Right lobe of liver (tissue), 6 donors: ENCODE measurements at places on chromosomes 6 and 20. TPM values are rescaled to one million over a fixed set of nuclear protein-coding genes. Genes with fewer than 3 reads are reported as not detected.

FHL5 gene
- total RNA-seq = 0.33 TPM

DNA sequence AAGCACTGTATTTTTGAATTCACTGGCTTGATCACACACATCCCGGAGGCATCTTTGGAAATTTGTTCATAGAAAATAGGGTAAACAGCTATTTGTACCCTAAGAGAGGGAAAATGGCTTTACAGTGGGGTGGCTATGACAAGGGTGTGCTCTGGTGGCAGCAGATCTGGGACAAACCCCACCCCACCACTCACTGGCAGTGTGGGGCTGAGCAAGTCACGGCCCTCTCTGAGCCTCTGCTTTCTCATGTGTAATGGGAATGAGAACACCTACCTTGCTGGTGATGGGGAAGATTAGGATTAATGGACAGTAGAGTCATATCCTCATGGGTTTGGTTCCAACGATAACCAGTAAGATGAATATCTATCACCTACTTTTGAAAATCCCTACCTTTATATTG, 78.0 kb downstream of the KCNB1 start:
- no peak for DNase-seq

GRCh38 chr6:167979436-167980139, 17.9 kb upstream of the KIF25 start:
- no peak for DNase-seq

DNA sequence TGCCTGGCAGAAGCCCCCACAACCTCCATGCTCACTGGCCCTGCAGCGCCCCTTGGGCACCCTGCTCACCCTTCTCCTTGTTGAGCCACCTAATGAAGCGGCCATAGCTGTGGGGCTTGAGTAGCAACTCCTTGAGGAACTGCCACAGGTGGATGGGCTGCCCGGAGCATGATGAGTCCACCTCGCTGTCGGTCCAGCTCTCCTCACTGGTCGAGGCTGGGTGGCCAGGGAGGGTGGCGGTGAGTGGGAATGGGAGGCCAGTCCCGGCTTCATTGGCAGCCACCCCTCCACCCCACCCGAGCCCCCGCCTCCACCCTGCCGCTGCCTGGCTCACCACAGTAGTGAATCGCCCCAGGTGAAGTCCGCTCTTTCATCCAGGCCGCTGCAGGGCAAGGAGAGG, 16.9 kb downstream of the SPDEF start:
- DNase-seq = no peak

- DNase-seq = no peak
Observed at GRCh38 chr6:26241033-26241895, 123.7 kb upstream of the BTN3A2 start.

- DNase-seq = no peak
Observed at GRCh38 chr6:30325873-30326525, 728 bp upstream of the TRIM39 start.

- DNase-seq = no peak
Observed at GRCh38 chr6:5726976-5727718, 279.6 kb downstream of the NRN1 start.

GRCh38 chr6:117918454-117918853, 11.4 kb downstream of the SLC35F1 start:
- DNase-seq = no peak

- DNase-seq = no peak
Observed at GRCh38 chr6:30508890-30509736, 19.8 kb downstream of the HLA-E start.

DNA sequence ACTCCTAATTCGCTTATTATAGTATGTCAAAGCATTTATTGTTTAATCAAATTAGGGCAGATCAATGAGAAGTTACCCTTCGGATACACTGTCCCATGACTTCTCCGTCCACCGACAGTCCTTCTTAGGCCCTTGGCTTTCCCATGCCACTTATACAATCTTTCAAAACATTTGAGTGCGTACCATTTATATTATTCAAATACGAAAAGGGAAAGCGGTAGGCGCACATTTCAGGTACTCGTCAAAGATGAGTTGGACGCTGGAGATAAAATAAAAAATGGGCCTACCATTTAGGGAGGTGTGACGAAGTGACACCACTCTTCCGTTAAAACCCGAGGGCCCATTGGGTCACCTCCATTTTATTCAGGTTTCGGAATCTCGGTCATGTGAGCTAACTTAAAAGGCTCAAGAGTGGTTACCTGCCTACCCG, 542 bp upstream of the AFG1L start:
- DNase-seq = no peak
